Kidney epithelial cell (primary cell): ENCODE measurements at places on chromosomes 12 and 14.

DNA sequence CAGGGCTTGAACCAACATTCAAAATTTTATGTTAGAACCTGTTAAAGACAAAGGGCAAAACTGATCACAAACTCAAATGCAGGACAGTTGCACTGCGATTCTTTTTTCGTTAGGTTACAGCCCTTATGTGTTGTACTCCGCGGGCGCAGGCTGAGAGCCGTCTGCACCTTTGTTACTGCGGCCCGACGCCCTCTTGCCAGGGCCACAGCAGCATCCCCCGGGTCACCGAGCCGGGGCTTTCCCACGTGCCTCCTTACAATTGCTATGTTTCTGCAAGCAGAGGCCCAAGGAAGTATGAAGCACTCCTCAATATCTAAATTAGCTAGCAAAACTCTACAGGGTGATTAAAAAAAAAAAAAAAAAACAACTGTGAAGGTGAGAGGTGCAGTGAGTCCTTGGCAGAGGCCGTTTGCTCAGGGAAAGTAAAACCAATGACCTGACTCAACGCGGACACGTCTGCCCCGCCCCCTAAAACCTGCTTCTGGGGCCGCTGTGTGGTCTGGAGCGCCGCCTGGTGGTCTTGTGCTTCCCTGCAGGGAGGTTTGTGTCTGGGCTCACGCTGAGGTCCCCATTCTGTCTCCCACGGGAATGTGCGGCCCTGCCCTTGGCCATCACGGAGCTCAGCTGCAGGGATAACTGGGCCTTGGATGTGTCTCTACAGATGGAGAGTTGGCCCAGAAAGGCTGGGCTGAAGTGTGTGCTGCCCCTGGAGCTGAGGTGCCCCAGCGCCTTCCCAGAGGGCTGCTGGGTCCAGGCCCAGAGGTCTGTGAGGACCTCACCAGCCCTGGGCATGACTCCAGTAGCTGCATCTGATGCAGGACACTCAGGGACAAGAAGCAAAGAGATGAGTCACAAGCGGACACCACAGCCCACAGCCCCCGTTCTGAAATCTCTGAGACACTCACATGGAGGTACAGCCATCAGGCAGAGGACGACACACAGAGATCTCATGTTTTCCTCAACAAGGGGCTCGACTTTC lies 418.5 kb downstream of the TMEM121 start:
- no peak for DNase-seq

DNA sequence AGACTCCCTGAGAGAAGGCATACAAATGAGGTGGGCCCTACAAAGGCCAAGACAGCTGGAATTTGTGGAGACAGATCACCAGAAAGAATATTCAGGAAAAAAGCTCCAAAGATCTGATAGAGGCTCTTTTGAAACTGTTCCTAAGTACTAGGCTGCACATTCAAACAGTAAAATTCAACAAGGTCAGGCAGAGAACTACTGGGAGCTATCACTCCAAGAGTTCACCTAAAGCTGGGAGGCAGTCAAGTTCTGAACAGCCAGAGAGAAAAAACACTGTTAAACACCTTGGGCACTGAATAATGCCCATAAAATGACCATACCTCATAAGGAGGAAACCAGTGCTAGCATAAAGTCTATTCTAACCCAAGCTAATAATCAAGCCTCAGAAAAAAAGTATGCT lies 28.6 kb downstream of the MED13L start:
- no peak for DNase-seq

DNA sequence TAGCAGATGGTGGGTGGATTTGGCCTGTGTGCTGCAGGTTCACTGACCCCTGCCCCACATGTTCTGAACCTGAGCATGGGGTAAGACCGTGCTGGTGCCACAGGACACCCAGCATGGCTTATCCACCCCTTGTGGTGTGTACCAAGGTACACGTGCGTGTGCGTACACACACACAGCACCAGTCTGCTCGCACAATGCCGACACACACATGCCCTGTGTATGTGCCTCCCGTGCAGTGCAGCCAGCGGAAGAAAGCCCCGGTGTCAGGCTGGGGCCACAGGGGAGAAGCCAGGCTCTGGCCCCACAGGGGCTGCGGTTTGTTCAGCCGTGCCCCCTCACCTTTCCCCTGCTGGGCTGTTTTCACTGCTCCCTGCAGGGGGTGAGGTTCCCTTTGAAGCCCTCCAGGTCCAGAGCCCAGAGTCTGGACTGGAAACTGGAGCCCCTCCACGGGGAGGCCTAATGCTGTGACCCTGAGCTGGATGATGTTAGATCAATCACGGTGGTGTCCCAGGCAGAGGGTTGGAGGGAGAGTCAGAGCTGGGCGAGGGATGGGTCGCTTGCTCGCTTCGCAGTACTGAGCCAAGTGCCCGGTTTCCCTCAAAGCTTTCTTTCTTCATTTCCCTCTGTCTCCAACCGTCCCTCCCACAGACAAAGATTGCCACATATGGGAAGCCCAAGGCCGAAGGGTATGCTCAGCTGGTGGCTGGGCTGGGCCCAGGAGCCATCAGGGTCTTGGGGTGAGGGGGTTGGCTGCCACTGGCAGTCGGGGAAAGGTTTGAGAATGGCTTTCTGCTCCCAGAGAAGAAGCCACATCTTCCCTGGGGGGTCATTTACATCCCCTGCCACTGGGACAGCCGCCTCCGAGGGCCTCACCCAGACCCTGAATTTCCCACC lies 6.2 kb downstream of the DTX1 start:
- DNase-seq, result no peak

DNA sequence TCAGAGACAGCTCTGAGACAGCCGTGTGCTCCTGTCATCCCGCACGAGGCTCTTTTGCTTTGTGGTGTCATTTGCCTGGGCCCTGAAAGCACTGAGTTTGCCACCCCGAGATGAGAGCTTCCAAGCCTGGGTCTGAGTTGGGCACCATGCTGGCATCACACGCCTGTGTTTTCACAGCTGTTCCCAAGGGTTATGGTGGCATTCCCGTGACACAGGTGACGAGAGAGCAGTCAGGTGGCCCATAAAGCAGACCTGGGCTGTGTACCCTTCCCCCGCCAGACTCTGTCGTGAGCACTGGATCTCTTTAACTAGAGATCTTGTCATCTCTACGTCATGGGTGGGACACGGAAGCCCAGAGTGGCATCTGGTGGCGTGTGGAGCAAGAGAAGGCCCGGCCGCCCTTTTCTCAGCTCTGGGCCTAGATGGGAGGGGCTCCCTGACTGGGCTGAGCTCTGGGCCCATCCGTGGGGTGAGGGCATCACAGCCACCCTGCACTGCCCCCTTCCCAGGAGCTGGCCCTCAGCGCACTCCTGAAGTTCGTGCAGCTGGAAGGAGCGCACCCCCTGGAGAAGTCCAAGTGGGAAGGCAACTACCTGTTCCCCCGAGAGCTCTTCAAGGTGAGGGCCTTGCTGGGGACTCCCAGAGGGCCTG lies 2.6 kb downstream of the NOC4L start:
- DNase-seq, result no peak
